ENCODE measurements at places on chromosomes 2 and 18. TPM values are rescaled to one million over a fixed set of nuclear protein-coding genes. Genes with fewer than 3 reads are reported as not detected.

DLX1 gene
- 0.29 TPM for polyA plus RNA-seq

DNA sequence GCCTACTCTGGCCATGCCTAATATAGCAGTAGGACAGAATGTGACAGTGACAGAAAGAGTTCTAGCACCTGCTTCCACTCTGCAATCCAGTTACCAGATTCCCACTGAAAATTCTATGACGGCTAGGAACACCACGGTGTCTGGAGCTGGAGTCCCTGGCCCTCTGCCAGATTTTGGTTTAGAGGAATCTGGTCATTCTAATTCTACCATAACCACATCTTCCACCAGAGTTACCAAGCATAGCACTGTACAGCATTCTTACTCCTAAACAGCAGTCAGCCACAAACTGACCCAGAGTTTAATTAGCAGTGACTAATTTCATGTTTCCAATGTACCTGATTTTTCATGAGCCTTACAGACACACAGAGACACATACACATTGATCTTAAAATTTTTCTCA is 45.2 kb upstream of the TTR start:
- H3K27ac ChIP-seq = no peak overlapping the region
- H3K36me3 ChIP-seq = no peaks in the 10 kb centered on the region
- no peak for DNase-seq
- no peaks in the 10 kb centered on the region for H3K27me3 ChIP-seq
- H3K4me1 ChIP-seq = no peaks in the 10 kb centered on the region
- no peak overlapping the region for H3K4me3 ChIP-seq

POTEI gene
- polyA plus RNA-seq = 0.13 TPM

KLHL41 gene
- polyA plus RNA-seq = 3,717 TPM

GRCh38 chr2:46647766-46648742 is 168.7 kb downstream of the TMEM247 start:
- H3K4me3 ChIP-seq = no peak overlapping the region
- H3K27ac ChIP-seq = no peak overlapping the region
- no peaks in the 10 kb centered on the region for H3K27me3 ChIP-seq
- no peak for DNase-seq
- H3K36me3 ChIP-seq = no peaks in the 10 kb centered on the region
- peaks cover 19% of the 10 kb centered on the region for H3K4me1 ChIP-seq

DNA sequence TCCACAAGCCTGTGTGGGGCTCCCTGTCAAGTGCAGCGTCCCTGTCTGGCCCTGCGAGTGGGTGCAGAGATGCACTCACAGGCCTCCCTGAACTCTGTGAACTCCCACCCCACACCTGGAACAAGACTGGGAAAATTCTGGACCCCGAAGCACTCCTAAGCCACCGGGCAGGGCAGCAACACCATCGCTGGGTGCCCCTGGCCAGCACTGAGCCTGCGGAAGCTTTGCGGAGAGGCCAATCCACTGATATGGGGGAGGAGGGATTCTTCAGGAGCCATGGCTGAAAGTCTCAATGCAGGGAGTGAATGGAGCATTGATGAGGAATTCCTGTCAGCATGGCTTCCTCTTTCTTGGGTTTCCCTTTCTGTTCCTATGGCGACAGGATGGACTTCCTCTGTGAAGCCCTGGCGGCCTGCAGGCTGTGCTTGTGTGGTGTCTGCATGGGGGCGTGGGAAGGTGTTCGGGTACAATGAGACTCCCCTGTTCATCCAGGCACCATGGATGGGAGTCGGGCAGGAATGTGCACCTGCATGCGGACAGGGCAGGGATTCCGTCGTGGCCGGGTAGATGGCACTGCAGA is 15.1 kb downstream of the TRIB2 start:
- peak; percentile 55 for DNase-seq

CTDSP1 gene
- 86.3 TPM for polyA plus RNA-seq

DNA sequence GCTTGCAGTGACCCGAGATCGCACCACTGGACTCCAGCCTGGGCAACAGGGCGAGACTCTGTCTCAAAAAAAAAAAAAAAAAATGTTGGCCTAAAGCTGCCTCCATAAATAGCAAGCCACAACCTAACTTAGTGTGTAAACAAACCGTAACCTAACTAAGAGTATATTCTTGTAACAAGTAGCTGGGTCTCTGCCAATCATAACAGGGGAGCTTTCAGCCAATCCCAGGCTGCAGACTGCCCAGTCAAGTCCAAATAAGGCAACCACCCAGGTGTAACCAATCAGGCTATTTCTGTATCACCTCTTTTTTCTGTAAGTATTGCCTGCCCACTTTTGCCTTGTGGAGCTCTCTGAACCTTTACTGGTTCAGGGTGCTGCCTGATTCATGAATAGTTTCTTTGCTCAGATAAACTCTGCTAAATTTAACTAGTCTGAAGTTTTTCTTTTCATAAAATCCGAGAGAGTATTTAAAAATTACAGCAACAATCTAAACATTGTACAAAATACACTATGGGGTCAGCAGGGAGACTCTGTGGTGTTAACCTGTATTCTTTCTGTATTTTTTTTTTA is 4.5 kb downstream of the PSTPIP2 start:
- no peaks in the 10 kb centered on the region for H3K36me3 ChIP-seq
- peaks cover 5% of the 10 kb centered on the region for H3K27me3 ChIP-seq
- DNase-seq = no peak
- H3K4me3 ChIP-seq = no peak overlapping the region
- peaks cover 12% of the 10 kb centered on the region for H3K4me1 ChIP-seq
- no peak overlapping the region for H3K27ac ChIP-seq

DNA sequence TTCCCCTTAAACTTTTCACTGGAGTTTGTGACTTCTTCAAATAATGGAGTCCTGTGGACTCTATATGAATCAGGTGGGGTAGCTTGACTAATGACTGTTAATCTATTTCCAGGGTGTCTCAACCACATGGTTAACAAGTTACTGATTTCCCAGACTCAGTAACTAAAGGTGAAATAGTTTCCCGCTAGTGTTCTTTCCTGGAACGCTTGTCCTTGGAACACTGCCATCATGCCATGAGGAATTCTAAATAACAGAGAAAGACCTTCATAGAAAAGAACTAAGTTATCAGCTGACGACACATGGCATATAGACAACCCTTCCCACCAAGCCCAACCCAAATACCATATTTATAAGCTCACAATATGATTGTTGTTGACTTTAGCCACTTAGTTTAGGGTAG is 1027.9 kb upstream of the FAM98A start:
- H3K27ac ChIP-seq = no peak overlapping the region
- H3K36me3 ChIP-seq = no peaks in the 10 kb centered on the region
- DNase-seq = no peak
- H3K4me1 ChIP-seq = no peaks in the 10 kb centered on the region
- no peaks in the 10 kb centered on the region for H3K27me3 ChIP-seq
- H3K4me3 ChIP-seq = no peak overlapping the region

DNA sequence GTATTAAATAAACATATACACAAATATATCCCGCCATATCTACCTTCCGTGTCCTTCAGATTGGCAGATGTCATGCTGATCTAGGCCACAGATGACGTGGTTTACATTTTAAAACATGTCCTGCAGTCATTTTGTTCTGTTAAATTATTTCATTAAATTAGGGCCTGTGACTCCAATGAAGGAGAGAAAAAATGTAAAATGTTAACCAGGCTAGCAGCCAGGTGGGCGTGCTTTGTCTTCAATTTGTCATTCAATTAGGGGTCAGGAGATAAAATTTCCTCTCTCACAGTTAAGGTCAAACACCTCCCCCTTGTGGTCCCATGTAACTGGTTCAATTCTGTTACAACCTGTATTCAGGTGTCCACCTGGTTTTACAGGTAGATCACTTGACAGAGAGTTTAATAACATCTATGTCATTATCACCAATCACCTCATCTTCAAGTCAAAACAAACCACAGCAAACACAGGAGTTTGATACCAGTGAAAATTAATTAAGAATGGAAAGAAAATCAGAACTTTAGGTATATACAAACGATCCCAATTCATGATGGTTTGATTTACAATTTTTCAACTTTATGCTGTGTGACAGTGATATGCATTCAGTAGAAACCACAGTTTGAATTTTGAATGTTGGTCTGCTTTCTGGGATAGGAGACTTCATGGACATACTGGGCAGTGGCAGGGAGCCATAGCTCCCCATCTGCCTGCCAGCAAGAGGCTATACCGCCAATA is 339.4 kb downstream of the CMPK2 start:
- H3K36me3 ChIP-seq = no peaks in the 10 kb centered on the region
- no peaks in the 10 kb centered on the region for H3K27me3 ChIP-seq
- no peak overlapping the region for H3K4me3 ChIP-seq
- no peaks in the 10 kb centered on the region for H3K4me1 ChIP-seq

DNA sequence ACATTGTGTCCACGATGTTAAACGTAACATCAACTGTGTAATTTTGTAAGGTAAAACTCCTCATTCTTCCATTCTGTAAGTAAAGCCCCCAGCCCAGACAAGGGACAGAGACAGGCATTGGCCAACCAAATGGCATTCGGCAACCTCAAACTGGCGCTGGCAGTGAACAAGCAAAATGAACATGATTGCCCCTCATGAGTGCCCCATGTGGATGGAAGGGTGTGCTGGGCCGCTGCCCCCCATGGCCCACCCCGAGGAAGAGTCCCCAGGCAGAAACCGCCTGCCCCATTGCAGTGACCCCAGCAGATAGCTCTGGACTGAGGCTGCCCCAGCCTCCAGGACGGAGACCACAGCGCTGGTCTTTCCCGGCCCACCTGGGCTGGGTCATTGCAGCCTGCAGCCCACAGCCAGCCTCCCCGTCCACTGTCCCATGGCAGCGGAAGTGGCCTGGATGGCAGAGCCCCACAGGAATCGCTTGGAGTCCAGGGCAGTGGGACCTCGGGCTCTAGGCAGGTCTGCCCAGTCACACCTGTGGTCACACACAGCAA is 220.2 kb downstream of the HDAC4 start:
- peaks cover 62% of the 10 kb centered on the region for H3K36me3 ChIP-seq
- H3K4me1 ChIP-seq = peaks cover 3% of the 10 kb centered on the region
- no peak overlapping the region for H3K4me3 ChIP-seq

DNA sequence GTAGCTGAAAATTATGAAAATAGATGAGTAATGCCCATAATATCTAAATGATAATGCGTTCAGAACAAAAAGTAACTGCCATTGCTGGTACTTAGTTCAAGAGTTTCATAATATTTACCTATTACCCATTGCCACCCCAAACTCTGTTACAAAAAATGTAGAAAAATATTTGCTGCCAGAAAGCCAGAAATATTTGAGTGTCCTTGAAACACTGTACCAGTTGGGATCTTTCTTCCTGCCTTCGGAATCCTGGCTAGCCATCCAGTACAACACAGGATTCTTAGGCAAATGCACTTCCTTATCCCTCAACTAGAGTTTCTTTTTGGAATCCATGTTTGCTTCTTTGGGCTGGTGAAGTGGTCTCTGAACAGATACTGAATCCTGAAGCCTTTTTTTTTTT is 207.1 kb downstream of the MCFD2 start:
- no peak for DNase-seq
- H3K4me1 ChIP-seq = peaks cover 2% of the 10 kb centered on the region
- no peak overlapping the region for H3K27ac ChIP-seq
- H3K36me3 ChIP-seq = no peaks in the 10 kb centered on the region
- no peak overlapping the region for H3K4me3 ChIP-seq
- H3K27me3 ChIP-seq = no peaks in the 10 kb centered on the region

GRCh38 chr18:43965691-43966090 is 688.4 kb upstream of the SYT4 start:
- H3K4me3 ChIP-seq = no peak overlapping the region

Data from muscle of leg (tissue), 16 donors.